Gastroesophageal sphincter (tissue), 4 donors: ENCODE measurements at places on chromosomes 1 and 21.

- no peak for ATAC-seq
Measured at GRCh38 chr21:30769724-30770431, 14.7 kb upstream of the KRTAP21-1 start.

GRCh38 chr21:33433001-33433400 is 29.8 kb downstream of the IFNGR2 start:
- ATAC-seq, result no peak

- ATAC-seq, result no peak
Measured at GRCh38 chr21:40846587-40847411, at the start of gene DSCAM. TSS of gene DSCAM (minus strand) at chr21:40847158. CDS start at chr21:40846661, 497 bp downstream.

- no peak for ATAC-seq
Measured at GRCh38 chr1:92859400-92860039, 27.7 kb downstream of the RPL5 start.
